ENCODE measurements at places on chromosomes 2 and 18.

DNA sequence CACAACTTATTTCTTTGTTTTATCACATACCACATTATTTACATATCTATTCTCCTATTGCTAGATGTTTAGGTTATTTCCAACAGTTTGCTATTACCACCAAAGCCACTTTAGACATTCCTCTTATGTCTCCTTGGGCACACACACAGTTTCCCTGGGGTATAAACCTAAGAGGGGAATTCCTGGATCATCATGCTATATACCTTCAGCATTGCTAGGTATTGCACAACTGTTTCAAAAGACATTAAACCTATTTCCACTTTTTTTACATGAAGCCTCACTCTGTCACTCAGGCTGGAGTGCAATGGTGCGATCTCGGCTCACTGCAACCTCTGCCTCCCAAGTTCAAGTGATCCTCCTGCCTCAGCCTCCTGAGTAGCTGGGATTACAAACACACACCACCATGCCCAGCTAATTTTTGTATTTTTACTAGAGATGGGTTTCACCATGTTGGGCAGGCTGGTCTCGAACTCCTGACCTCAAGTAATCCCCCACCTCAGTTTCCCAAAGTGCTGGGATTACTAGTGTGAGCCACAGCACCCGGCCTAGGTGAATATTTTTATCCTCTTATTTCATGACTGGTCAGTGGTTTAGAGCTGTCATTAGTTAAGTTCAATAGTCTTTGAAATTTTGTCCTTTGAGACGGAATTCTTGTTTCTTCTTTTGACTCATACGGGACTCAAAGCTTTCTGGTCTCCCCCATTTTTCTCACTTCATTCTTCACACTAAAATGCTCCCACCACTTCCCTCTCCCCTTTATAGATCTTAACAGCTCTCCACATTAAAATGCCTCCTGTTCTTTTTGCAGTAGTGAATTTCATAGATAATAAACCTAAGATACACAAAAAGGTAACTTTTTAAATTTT, 30.3 kb downstream of the SULT1C4 start:
- DNase-seq = no peak

DNA sequence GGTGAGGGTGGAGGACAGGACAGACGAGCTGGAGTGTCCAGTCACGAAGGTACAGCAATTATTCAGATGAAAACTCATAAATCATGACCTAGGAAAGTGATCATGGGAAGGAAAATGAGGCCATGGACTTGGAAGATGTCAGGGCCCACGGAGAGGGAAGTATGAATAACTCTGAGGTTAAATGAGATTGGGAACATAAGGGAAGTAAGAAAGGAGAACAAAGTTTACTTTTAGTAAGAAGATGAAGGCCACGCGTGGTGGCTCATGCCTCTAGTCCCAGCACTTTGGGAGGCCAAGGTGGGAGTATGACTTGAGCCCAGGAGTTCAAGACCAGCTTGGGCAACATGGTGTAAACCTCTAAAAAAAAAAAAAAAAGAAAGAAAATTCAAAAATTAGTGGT, 56.2 kb downstream of the AQP4 start:
- no peak for DNase-seq

GRCh38 chr2:64644458-64645382, 9.0 kb downstream of the SERTAD2 start:
- DNase-seq = no peak

DNA sequence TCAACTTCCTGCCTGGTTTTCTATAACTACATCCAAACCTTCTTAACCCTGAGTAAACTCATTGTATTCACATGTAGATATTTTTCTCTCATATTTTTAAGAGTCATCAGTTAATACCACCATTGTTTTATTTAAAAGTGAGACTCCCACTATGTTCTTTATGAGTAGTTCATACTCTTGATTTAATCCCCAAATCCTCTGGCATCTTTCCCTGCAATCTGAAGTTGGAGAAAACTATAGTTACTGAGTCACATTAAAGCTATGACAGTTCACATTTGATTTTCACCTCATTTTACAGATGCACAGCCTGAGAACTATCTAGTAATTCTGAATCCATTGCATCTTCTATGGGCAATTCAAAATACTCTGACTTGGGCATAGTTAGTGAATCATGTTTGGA, 1358.7 kb upstream of the NRXN1 start:
- no peak for DNase-seq

- DNase-seq = no peak
Measured at GRCh38 chr2:217108575-217109027, 248.7 kb upstream of the TNP1 start.

DNA sequence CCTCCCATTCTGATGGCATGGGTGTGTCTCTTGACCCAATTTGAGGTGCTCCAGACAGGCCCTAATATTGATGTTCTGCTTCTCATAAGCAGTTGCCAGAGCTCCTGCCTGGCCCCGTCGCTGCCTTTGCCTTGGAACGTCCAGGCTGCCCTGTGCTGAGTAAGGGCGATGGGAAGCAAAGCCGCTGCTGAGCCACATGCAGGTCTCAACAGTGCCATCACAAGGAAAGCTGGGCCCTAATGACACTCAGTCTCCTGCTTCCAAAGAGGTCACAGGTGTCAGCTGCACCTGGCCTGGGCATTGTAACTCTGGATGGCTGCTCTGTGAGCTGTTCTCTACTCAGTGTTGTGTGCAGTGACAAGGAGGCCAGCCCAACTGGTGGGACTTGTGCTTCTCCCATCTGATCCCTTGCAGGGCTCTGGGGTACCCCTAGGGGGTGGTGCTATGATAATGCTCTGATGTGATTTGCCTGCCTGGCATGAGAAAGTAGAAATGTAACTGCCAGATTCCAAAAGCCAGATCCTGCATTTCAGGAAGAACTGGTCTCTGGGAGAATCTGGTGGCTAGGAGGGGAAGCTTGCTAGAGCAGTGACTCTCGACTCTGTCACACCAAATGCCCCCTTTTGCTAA, 8.7 kb downstream of the TTC39C start:
- DNase-seq = no peak

- DNase-seq = no peak
Measured at GRCh38 chr2:152615177-152615576, 102.1 kb downstream of the PRPF40A start.

DNA sequence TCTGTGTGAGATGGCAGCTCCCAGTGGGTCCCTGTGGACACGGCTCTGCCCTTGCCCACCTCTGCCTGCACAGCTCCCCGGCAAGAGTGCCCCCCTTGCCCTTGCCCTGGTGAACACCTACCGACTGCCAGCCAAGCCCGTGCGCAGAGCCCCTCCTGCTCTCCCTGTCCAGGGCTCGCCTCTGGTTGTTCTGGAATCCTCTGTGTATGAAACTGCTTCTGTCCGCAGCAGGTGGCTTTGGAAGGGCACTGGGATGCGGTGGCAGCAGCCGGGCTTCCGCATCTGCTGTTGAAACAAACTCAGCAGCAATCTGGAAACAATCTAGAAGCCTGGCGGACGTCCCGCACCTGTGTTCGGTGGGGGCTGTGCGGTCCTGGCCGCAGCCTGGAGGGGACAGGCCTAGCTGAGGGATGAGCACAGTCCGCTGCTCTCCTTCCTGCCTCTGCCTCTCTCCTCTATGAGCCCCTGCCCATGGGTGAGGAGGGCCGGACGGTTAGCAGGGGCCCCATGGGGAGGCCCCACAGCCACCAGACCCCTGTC, 34.0 kb upstream of the KLF11 start:
- DNase-seq = no peak

DNA sequence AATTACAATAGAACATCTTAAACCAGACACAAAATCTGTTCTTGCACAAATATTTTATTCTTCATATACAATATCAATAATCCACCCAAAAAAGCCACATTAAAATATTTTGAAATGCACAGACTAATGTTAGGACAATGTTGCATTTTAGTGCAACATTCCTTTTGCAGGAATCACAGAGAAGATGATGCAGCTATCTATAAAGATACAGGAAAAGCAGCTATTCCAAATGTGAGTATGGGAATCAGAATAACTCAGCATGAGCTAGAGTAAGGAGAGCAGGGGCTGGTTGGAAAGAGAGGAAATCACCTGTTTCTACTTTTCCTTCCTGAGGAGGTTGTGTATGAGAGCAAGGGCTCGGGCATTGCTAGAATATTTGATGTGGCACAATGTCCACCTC, 4.8 kb downstream of the C2orf66 start:
- no peak for DNase-seq

DNA sequence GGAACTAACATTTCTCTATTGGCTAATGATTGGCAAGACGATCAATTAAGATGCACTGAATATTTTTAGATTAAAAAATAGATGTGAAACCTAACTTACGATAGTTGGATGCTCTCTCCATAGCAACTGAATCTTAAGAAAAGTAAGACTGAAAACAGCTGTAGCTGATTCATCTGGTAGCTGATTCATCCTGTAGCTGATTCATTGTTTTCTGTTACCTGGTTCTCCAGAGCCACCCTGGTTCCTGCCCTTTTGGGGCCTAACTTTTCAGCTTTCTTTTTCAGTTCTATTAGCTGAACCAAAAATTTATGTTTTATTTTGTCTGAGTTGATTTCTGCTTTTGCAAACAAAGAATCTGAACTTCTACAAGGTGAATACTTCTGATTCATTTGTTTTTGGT, 22.7 kb upstream of the SPR start:
- DNase-seq = no peak

DNA sequence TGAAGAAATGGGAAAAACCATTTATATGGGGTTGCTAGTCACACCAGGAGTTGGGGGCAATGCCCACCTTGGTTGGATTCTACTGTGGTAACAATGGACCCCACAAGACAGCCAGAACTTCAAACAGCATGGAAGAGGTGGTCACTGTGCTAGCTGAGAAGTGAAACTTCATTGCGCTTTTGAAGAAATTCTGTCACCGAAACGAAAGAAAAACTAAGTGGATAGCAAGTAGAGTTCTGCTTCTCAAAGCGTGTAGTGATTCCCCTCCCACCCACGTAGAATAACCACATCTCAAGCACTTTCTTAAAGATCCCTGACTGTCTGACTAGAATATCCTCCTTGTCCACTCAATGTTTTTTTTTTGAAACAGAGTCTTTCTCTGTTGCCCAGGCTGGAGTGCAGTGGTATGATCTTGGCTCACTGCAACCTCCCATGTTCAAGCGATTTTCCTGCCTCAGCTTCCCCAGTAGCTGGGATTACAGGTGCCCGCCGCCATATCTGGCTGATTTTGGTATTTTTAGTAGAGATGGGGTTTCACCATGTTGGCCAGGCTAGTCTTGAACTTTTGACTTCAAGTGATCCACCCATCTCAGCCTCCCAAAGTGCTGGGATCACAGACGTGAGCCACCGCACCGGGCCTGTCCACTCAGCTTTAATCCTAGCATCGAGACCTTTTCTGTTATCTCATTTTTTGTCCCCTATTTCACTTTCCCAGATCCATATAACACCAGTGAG, 30.1 kb upstream of the CCL20 start:
- no peak for DNase-seq

GRCh38 chr2:215680605-215681598, 245.0 kb upstream of the FN1 start:
- no peak for DNase-seq

GRCh38 chr2:157784823-157785175, 91.3 kb downstream of the ACVR1 start:
- no peak for DNase-seq

- no peak for DNase-seq
Measured at GRCh38 chr2:17184512-17184911, 333.7 kb downstream of the RAD51AP2 start.

DNA sequence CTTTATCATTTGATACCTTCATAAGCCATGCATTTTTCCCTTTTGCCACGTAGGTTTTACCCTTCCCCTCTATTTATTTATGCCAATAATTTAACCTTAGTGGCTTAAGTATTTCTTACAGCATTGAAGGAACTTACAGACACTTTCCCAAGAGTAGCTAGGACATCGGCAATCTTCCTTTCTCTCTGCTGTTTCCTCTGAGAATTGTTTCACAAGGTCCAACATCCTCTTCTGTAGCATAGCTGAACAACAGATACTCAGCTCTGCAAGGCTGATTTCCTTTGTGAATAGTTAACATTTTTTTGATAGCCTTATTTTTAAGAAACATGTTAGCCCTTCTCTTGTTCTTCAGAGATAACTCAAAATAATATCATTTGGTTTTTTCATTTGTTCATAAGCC, 1.1 kb upstream of the GCA start:
- DNase-seq = no peak

GRCh38 chr2:153072077-153072476, 353.7 kb downstream of the ARL6IP6 start:
- no peak for DNase-seq

GRCh38 chr2:7281231-7282201, 364.3 kb downstream of the RNF144A start:
- no peak for DNase-seq

DNA sequence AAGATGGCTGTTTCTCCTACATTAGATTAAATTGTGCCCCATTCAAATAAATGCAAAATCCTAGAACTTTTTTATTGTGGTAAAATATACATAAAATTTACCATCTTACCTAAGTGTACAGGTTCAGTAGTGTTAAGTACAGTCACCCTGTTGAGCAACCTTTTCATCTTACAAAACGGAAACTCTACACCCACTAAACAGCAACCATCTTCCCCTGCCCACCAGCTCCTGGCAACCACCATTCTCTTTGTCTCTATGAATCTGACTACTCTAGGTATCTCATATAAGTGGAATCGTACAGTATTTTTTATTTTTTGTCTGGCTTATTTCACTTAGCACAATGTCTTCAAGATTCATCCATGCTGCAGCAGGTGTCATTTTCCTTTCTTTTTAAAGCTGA, 53.0 kb downstream of the ASXL2 start:
- DNase-seq = no peak

DNA sequence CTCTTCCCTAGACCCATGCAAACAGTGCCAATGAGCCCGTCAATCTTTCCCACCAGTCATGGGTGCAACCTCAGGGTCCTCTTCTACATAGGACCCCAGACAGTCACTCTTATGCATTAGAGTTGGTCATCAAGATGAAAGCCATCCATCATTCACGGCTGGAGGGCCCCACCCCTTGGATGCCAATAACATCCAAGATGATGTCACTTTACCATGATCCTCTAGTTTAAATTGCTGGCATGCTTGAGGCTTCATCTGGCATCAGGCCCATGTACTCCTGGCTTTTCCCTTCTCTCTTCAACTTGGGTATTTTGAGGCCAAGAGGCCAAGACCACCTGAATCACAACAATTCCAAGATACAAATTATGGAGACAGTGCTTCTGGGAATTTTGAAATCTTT, 91.1 kb upstream of the MAPK4 start:
- no peak for DNase-seq

- no peak for DNase-seq
Measured at GRCh38 chr2:53640466-53640865, 127.1 kb upstream of the CHAC2 start.

GRCh38 chr18:59779979-59780378, 82.8 kb upstream of the CCBE1 start:
- DNase-seq = no peak

GRCh38 chr2:228987441-228988155, 283.5 kb downstream of the PID1 start:
- no peak for DNase-seq

GRCh38 chr18:59268127-59268720, 5.0 kb downstream of the RAX start:
- no peak for DNase-seq

- no peak for DNase-seq
Measured at GRCh38 chr2:216637472-216637871, 4.3 kb downstream of the IGFBP2 start.

GRCh38 chr2:171655586-171655985, 31.7 kb upstream of the DYNC1I2 start:
- no peak for DNase-seq
